ENCODE measurements at places on chromosomes 11 and 22. TPM values are rescaled to one million over a fixed set of nuclear protein-coding genes. Genes with fewer than 3 reads are reported as not detected.

Gene SMTNL1
- not detected for total RNA-seq

Gene NCR3LG1
- total RNA-seq: 1.4 TPM

Gene TSSK2
- total RNA-seq: 0.39 TPM

Gene TNNI2
- not detected for total RNA-seq

Gene NFAM1
- 0.19 TPM for total RNA-seq

Gene MCM5
- 169 TPM for total RNA-seq

- DNase-seq: no peak
Measured at GRCh38 chr11:6646918-6647679, 8.5 kb downstream of the DCHS1 start.

- DNase-seq: no peak
Measured at GRCh38 chr22:23404689-23405365, 175.3 kb downstream of the IGLL1 start.

DNA sequence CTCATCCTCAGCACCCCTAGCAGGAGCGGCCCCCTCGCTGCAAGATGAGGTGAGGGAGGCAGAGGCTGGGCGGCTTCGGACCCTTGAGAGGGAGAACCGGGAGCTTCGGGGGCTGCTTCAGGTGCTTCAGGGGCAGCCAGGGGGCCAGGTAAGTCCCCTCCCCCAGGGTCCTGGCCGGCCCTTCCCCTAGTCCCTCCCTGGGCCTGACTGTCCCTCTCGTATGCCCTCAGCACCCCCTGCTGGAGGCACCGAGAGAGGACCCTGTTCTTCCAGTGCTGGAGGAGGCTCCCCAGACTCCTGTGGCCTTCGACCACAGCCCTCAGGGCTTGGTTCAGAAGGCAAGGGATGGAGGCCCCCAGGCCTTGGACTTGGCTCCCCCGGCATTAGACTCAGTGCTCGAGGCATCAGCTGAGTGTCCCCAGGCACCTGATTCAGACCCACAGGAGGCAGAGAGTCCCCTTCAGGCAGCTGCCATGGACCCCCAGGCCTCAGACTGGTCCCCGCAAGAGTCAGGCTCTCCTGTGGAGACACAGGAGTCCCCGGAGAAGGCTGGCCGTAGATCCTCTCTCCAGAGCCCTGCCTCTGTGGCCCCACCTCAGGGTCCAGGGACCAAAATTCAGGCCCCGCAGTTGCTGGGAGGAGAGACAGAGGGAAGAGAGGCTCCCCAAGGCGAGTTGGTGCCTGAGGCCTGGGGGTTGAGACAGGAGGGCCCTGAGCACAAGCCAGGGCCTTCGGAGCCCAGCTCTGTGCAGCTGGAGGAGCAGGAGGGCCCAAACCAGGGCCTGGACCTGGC, 4.0 kb downstream of the CCDC88B start:
- no peak for DNase-seq

GRCh38 chr22:43923191-43923590, 414 bp upstream of the PNPLA3 start:
- no peak for DNase-seq

DNA sequence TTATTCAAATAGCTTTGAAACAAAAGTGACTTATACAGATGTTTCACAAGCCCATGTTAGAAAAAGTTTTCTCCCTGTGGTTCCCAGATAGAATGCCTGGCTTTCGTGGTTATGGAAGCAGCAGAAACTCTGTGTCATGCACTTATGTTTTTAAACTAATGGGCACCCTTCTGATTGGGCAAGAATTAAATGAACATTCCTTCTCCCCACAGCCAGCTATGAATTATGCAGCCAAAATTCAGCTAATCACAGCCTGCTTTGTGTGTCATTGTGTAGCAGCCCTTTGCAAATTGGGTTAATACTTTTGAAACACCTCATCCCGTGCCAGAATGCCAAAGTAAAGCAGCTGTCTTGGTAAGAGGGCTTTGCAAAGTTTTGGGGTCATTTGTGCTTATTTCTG, 46.9 kb downstream of the PANX1 start:
- DNase-seq: no peak

DNA sequence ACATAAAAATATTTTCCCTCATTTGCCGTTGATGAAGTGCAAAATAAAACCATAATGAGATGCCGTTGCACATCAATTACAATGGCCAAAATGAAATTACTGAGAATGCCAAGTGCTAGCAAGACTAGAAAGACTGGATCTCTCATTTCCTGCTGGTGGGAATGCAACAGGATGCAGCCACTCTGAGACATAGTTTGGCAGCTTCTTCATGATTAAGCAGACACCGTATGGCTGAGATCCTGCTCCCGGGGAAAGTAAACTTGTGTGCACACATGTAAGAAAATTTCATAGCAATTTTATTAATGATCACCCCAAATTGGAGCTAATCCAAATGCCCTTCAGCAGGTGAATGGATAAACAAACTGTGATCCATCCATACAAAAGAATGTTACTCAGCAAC, 1013.2 kb downstream of the TBC1D22A start:
- DNase-seq: no peak

- DNase-seq: no peak
Measured at GRCh38 chr22:18136563-18137320, 13.2 kb upstream of the USP18 start.

- DNase-seq: no peak
Measured at GRCh38 chr11:66815646-66816045, 27.6 kb upstream of the RCE1 start.

- DNase-seq: no peak
Measured at GRCh38 chr11:64023712-64024710, 11.7 kb upstream of the FLRT1 start.

- no peak for DNase-seq
Measured at GRCh38 chr11:117045196-117045595, 53.0 kb downstream of the SIK3 start.

DNA sequence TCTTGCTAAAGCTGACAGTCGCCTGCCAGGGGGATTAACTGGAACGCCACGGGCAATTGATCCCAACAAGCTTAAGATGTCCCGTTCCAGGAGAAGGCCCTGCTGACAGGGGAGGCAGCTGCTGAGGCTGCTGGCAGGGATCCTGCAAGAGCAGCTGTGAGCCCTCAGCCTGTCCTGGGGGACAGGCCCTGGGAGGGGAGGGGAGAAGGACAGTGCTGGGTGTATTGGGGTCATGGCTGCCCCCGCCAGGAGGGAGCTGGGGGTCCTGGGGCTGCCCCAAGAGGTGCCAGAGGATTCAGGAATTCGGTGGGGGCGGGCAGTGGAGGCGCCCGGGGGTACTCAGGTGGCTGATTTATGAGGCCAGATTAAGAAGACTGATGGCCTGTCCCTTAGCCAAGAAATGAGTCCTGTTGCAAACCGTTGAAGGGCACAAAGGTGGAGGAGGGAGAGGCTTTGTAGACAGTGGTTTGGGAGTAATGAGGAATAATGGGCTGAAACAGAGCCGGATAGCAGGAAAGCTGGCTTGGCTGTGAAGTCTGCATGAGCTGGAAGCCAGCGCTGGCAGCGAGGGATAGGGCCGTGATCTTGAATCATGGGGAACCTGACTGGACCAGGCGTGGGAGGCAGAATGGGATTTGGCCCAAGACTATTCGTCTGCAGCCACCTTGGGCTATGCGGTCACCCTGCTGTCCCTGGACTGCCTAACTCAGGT, 133.5 kb downstream of the CACNA1I start:
- DNase-seq: no peak

- no peak for DNase-seq
Measured at GRCh38 chr22:47598864-47599263, 836.4 kb downstream of the TBC1D22A start.

- no peak for DNase-seq
Measured at GRCh38 chr11:69704508-69705253, 859 bp upstream of the FGF19 start.
